NCI-H345 (cell line): ENCODE measurements at places on chromosomes 3 and 15.

DNA sequence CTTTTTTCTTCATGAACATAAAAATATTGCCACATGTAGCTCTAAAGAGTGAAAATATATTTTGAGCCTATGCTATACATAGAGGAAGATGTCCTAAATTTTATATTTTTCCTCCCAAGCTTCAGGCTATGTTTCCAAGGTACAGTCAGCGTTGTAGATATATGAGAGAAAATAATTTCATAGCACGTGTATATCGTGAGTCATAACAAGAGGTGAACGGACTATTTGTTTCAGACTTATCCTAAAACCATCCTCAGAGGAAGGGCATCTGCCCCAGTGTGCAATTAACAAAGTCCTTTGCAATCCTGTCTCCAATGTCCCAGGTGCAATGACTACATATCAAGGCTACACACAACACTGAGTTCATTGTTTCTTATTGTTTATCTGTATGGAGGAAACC is 177.3 kb upstream of the ARRDC4 start:
- DNase-seq = no peak

- no peak for DNase-seq
Observed at GRCh38 chr15:58748040-58748851, 1.3 kb downstream of the ADAM10 start.

- peak; percentile 6 for DNase-seq
Observed at GRCh38 chr3:67357610-67358458, 296.6 kb downstream of the SUCLG2 start.

DNA sequence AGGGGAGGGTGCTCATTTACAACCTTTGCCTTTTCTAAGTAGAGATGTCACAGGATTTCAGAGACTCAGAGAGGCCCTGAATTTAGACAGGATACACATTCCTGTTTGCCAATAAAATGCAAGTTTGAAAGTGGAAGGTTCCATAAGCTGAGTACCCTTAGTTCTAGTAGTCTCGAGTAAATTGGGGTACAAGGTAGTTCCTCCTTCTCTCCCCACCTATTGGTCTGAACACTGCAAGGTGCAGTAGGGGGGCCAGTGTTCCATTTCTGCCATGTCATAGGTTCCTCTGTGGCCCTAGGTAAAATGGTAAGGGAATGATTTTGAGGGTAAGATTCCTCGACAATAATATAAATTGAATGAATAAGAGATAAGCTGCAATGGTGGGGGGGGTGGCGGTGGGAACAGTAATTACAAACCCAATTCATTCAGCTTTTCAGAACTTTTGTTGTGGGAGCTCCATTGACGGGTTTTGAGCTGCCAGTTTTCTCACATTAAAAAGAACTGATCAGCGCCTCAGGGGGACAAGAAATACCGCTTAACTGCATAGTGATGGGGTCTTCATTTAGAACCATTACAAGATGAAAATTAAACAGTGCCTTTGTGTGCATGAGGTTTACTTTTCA is 5.9 kb downstream of the SOX2 start:
- DNase-seq = no peak

DNA sequence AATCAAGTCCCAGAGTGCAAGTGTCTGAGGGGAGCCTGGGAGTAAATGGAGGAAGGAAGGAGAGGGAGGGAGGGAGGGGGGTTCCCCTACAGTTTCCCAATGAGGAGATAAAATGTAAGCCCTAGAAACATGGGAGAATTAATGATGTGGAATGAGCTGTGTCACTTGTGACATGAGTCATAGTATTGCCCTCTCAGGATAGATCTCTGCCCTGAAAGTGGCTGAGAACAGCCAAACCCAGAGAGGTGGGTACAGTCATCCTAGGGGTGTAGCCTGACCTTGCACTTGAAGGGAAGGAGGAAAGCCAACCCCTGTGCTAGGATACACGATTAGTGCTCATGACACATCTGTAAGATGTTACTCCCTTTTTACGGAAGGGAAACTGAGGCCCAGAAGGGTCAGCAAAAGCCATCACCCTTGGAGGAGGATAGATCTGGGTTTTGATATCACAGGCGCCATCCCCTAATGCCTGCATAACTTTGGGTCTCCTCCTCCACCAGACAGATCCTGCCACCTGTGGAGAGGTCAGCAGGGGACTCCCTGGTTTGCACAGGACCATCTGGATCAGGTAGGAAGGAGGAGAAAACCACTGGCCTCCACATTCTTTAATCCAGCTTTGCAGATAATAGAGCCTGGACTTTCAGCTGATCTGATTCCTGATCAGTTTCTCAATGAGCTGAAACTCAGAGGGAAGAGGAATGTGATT is 23.1 kb upstream of the USP3 start:
- DNase-seq = no peak

GRCh38 chr3:49609314-49609713 is 55.0 kb downstream of the BSN start:
- no peak for DNase-seq

- no peak for DNase-seq
Observed at GRCh38 chr3:171776839-171777583, 33.3 kb downstream of the PLD1 start.
